GM12891 (cell line): ENCODE measurements at places on chromosomes 13 and 19.

GRCh38 chr13:21233086-21233485, 56.6 kb downstream of the MRPL57 start:
- DNase-seq: no peak

GRCh38 chr19:33777753-33778088, 18.9 kb upstream of the KCTD15 start:
- no peak for DNase-seq

DNA sequence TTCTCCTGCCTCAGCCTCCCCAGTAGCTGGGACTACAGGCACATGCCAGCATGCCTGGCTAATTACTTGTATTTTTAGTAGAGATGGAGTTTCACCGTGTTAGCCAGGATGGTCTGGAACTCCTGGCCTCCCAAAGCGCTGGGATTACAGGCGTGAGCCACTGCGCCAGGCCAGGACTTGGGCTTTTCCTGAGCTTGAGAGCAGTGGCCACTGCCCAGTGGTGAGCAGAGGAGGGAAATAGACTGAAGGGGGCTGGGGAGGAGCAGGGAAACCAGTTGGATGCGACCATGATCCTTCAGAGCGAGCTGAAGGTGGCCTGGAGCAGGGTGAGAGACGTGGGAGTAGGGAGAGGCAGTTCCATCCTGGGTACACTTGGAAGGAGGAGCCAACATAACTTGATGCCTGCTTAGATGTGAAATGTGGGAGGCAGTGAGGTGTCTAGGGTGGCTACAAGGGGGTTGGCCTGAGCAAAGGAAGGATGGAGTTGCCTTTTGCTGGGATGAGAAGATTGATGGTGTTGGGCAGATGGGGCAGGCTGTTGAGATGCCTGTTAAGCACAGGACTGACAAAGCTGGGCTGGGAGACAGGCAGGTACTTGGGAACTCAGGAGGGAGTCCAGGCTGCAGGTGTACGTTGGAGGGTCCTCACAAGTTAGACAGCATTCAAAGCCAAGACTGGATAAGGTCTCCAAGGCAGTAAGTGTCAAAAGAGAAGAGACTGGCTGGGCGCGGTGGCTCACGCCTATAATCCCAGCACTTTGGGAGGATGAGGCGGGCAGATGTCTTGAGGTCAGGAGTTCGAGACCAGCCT, 31.8 kb downstream of the KCTD15 start:
- DNase-seq: no peak

DNA sequence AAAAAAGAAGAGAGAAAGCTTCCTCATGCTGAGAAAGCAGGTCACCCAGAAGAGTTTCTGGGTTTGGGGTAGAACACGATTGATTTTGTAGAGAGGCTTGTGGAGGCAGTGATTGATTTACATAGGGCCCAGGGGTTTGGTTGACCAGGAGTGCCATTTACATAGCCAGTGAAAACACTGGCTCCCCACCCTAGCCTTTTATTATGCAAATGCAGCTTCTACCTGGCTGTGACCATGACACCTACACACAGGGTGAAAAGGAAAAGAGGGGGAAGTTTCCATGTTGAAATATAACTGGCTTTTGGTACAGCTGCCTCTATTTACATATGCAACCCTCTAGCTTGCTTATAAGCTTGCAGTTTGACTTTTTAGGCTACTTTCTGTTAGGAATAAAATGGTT, 62.0 kb downstream of the ZNF100 start:
- DNase-seq: no peak

- DNase-seq: no peak
Measured at GRCh38 chr19:4233282-4233853, 4.0 kb downstream of the EBI3 start.

- DNase-seq: no peak
Measured at GRCh38 chr13:33352041-33352440, 66.5 kb upstream of the STARD13 start.

GRCh38 chr19:46611776-46612175, 10.6 kb downstream of the CALM3 start:
- peak; percentile 12 for DNase-seq

- DNase-seq: no peak
Measured at GRCh38 chr19:28640506-28640905, 572.4 kb downstream of the UQCRFS1 start.

DNA sequence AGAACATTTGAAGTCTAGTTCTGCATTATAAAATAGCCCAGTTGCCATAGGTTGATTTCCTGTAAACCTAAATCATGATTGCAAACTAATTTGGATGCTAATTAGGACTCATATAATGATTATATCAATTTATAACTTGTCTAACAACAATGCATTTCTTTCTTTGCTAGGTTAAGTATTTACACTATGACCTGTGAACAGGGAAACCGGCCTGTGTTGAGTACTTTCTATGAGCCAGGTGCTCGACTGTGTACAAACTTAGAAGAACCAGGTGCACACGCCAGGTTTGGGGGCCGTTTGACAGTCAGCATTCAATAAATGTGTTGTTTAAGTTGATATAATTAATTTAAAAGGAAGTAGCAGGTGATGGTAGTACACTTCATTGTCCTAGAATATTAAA, 203.1 kb downstream of the TM9SF2 start:
- no peak for DNase-seq

GRCh38 chr13:110407531-110407930, 100.4 kb downstream of the COL4A2 start:
- DNase-seq: no peak

- no peak for DNase-seq
Measured at GRCh38 chr19:5466814-5467291, 11.6 kb downstream of the ZNRF4 start.

- DNase-seq: no peak
Measured at GRCh38 chr19:56508290-56508778, 679 bp downstream of the ZNF471 start.

DNA sequence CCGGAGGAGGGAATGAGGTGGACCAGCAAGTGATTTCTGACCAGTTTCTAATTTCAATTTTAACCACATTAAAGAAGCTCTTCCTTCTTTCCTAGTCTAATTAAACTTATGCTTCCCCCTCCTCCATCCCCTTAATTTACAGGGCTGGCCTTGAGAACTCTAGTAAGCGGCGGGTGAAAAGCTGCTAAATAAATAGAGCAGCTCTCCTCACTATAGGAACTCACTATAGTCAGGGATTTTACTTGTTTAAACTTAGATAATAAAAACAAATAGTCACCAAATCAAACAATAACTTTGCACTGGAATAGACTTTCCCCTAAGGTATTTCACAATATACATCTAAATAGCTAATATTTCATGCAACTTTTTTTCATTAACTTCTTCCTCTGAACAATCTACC, 1838.2 kb upstream of the PRR20A start:
- no peak for DNase-seq
